ENCODE measurements at places on chromosomes 16 and 17.

GRCh38 chr17:56292578-56292977, 139.3 kb downstream of the ANKFN1 start:
- DNase-seq, result no peak

GRCh38 chr16:21989133-21989532, 11.8 kb downstream of the PDZD9 start:
- no peak for DNase-seq

DNA sequence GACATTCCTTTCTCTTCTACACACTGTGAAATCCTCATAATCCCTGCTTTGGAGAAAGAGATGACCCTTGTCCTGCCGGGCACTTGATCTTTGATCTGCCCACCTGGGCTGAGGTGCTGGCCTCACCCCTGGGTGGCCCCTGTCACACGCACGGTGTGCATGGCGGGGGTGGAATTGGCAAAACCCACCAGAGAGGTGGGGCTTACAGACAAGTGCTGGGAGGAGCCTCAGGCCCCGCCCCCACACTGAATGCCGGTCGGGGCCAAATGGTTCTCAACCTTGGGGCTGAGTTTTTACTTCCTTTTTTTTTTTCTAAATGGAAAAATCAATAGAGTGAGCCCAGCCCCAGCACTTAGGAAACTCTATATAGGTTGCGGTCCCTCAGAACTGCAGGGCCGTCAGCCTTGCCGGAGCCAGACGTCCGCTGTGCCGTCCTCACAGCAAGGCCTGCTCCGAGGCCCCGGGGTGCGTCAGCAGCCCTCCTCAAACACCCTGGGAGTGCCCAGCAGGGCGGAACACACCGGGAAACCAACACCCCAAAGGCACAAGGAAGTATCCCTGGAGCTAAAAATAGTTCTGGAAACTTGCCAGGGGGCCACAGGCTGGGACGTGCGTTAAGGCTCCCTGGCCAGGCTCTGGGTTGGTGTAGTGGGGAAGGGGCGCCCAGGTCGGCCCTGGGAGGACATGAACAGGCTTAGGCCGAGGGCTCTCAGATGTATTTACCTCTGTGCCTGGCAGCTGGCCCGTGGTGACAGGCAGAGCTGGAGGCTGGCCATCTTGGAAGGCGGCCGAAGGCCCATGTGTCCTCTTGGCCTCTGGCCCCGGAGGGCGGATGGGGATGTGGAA, 11.0 kb downstream of the GPRC5C start:
- no peak for DNase-seq

DNA sequence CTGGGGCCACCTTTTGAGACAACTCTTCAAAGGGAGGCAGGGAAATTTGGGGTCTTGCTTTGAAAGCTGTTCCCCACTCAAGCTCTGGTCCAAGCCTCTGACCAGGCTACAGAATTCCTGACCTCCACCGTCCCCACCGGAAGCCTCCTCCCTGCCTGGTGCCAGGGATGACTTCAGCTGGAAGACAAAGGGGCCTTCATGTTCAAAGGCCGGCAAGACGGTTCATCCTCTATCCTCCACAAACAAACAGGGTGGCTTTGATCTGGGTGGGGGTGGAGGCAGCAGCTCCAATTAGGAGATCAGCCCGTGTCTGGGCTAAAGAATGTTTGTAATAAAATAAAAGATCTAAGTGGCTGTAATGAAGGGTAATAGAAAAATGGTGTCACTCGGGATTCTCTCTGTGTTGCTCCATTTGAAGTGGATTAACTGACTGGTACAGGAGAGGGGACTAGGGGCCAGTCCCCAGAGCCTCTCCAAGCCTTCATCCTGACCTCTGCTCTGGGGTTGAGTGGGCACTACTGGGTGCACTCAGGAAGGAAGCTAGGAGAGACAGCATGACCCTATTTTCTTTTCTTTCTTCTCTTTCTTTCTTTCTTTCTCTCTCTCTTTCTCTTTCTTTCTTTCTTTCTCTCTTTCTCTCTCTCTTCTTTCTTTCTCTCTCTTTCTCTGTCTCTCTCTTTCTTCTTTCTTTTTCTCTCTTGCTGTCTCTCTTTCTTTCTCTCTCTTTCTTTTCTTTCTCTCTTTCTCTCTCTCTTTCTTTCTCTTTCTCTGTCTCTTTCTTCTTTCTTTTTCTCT, 27.5 kb upstream of the NKD1 start:
- DNase-seq, result no peak

- DNase-seq, result no peak
Observed at GRCh38 chr16:88943131-88943664, 33.8 kb downstream of the CBFA2T3 start.

DNA sequence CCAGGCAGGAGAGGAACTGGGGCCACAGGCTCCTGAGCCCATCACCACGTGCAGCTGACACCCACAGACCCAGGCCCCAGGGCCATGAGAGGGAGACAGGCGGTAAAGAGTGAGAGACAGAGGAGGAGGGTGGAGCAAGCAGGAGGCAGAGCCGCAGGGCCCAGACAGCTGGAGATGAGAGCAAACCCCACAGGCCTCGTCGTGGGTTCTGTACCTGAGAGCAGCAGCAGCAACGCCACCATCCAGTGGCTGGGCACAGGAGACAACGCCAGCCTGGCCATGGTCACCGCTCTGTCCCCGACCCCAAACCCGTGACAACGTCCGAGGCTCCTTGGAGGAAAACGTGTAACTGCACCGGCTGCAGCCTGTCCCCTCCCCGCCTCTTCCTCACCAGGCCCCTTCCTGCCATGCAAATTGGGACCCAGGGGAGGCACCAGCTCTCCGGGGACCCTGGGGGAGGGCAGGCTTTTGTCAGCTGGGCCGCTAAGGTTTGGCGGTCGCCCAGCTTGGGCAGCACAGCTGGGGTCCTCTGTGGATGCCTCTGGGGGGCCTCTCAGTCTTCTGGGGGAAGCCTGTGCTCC, at the start of gene CD79B:
TSS of gene CD79B (minus strand) at position 351 of the 581 bp plus-strand sequence. CDS start at position 281, 70 bp downstream.
- DNase-seq, result peak; percentile 54

DNA sequence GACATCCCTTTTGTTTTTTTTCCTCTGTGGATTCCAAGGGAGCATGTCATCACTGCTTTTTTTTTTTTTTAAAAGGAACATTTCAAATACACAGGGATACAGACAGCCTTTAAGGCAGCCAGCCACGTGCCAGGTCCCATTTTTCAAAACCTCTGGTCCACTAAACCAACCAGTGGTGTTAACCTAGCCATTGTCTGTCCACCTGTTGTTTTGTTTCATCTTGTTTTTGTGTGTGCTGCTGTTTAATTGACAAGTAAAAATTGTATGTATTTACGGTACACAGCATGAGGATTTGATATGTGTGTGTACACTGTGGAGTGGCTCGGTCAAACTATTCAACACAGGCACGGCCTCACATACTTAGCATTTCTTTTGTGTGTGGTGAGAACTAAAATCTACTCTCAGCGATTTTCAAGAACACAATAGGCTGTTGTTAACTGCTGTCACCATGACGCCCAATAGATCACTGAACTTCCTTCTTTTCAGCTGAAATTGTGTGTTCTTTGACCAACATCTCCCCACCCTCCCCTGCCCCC, 19.2 kb downstream of the TMEM114 start:
- DNase-seq, result no peak

GRCh38 chr17:60602871-60603270, 2.9 kb downstream of the PPM1D start:
- no peak for DNase-seq

- DNase-seq, result no peak
Observed at GRCh38 chr16:24766057-24766456, 36.6 kb downstream of the TNRC6A start.

- no peak for DNase-seq
Observed at GRCh38 chr17:72872396-72872795, 220.1 kb downstream of the SLC39A11 start.

GRCh38 chr17:80245566-80246265, 14.9 kb upstream of the RNF213 start:
- DNase-seq, result no peak

GRCh38 chr17:58279016-58279711, 1.6 kb downstream of the MPO start:
- DNase-seq, result no peak

DNA sequence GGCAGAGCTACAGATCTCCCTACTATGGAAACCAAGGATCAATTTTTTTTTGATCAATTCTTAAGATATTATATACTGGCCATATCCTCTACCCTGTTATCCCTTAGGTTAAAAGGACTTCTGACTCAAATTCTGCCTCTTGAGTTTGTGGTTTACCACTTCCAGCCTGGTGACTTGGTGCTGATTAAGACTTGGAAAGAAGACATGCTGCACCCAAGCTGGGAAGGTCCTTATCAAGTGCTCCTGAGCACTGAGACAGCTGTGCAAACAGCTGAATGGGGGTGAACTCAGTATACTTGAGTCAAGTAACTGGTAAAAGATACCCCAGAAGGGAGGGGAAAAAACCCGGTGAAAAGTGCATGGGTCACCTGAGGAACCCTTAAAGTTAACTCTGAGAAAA, 20.5 kb upstream of the SPACA3 start:
- peak; percentile 41 for DNase-seq

- no peak for DNase-seq
Observed at GRCh38 chr16:53598511-53599275, 95.7 kb upstream of the AKTIP start.

DNA sequence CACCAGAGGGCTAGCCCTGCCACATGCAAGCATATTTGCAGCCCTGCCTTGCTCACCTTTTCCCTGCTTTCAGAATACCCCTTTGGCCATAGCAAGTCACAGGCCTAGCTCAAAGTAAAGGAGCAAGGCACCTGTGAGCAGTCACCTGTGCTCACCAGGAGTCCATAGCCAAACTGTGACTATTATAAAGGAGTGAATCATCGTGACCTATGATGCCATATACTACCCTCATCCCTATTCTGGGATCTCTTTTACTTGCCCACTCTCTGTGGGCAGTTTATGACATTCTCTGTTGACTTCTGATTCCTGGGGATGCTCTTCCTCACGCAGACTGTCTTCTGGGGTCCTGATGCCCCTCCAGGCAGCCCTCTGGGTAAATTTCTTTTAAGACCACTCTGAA, 200.5 kb upstream of the NLRP1 start:
- no peak for DNase-seq

DNA sequence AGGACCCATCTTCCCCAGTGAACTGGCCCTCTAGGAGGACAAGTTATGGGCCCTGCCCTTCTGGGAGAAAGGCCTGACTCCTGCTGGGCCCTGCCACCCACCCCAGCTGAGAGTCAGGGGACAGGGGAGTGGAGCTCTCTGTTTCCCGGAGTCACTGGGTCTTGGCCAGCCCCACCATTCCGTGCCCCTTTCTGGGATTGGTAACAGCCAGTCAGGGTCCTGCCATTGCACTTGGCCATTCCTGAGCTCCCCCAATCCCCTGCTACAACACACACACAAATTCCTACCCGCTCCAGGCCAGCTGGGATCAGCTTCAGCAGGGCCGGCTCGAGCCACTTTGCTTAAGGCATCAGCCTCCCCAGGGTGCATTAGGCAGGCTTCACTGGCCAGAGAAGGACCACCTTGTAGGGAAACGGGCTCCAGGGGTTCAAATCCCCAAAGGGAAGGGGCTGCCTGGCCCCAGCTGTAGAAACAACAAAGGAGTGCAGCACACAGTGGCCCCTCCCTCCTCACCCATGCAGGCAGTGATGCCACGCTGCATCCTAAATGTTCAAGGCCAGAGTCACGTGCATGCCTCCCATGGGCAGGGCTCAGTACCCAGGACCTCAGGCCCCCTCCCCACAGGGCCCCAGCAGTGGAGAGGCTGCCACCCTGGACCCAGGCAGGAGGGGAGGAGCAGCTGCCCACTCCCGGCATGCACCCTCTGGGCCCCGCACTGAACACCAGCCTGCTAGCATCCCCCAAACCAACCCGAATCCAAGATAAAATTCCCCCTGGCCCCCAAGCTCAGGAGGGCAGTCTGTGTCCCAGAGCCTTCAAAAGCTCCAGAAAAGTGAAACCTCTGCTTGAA, 37.7 kb downstream of the C16orf78 start:
- DNase-seq, result no peak

DNA sequence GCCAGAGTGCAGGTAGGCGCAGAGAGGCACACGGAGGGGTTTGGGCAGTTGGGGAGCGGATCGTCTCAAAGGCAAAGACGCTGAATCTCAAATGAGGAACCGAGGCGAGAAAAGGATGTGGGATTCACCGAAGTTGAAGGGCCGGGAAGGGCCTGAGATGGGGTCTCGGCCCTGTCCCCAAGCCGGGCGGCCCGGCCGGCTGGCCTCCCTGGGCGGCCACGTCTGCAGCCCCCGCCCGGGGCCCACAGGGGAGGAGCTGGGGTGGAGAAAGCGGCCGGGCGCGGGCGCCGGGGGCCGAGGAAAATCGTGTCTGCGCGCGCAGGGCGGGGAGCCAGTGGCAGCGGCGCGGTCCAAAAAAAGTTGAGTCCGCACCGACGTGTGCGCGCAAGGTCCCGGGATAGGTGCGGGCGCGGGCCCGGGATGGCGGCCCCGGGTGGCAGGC, 458 bp downstream of the SLC12A4 start:
- peak; percentile 48 for DNase-seq
